ENCODE measurements at places on chromosomes 12 and 14. TPM values are rescaled to one million over a fixed set of nuclear protein-coding genes. Genes with fewer than 3 reads are reported as not detected.

Gene FGF6
- total RNA-seq = 50.7 TPM

Gene PRH2
- 335 TPM for total RNA-seq

Gene GPHN
- 26.7 TPM for total RNA-seq

Gene PPHLN1
- total RNA-seq = 56.8 TPM

Gene ABCD4
- 29.0 TPM for total RNA-seq

Gene RND1
- 2.9 TPM for total RNA-seq

Gene IAPP
- total RNA-seq = not detected

Gene CCDC85C
- 8.4 TPM for total RNA-seq
